ENCODE measurements at places on chromosomes 13 and 19.

DNA sequence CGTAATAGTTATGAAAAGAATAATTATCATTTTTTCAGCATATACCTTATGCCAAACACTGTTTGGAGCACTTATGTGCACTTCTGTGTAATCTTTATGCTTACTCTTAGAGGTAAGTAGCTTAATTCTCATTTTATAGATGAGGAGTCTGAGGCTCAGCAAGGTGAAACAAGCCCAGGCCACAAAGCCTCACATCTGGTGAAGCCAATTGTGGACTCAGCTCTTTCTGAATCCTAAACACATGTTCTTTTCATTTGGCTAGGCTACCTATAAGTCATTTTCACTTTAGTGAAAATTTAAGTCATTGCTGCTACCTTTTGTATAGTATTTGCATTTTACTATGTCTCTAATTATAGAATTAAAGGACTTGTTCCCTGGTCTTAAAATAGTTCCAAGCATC, 84.0 kb downstream of the CYSLTR2 start:
- no peak for DNase-seq

DNA sequence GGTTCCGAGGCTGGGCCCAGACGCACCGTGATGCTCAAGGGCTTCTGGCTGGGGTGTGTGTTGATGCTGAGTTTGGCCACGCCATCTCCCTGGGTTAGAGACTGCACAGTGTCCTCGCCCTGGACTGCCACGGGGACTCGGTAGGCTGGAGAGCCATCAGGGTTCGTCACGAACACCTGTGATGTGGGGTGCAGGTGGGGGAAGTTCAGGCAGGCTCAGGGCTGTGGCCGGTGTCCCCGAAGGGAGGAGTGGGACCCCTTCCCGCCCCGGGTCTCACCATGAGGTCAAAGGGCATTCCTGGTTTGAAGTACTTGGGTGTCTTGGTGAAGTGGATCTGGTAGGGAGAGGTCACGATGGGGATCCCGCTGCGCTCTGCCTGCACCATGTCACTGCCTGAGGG, 8.2 kb downstream of the C3 start:
- no peak for DNase-seq

DNA sequence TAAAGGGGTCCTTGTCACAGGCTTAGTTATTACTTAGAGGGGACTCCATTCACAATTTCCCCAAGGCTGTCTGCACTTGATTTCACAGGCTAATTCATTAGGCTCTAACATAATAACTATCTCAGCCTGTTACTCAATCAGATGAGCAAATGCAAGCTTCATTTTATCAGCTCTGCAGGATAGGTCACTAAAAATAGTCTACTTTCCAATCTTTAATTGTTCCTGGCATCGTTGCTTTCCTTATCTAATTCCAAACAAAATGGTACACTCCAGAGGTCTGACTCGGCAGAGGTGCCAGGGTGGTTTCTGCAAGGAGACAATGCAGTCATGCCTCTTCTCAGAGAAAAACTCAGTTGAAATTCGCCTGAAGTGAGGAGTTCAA, 69.7 kb upstream of the SLC15A1 start:
- DNase-seq: no peak

- no peak for DNase-seq
Measured at GRCh38 chr19:34314437-34315313, 50.3 kb upstream of the GPI start.

DNA sequence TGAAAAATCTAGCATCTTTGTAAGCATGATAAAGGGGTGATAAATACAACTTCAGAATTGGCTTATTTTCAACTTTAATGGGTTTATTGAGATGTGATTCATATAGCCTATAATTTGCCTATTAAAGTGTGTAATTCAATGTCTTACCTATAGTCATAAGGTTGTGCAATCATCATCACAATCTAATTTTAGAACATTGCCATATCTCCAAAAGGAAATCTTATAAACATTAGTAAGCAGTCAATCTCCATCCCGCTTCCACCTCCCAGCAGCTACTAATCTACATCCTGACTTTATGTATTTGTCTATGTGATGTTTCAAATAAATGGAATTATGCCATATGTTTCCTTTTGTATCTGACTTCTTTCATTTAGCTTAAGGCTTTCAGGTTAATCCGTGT, 145.2 kb upstream of the KLHL1 start:
- DNase-seq: no peak

- DNase-seq: no peak
Measured at GRCh38 chr13:113952983-113953520, 20.8 kb downstream of the C13orf46 start.

- no peak for DNase-seq
Measured at GRCh38 chr19:13503570-13504235, 2.6 kb downstream of the CACNA1A start.

DNA sequence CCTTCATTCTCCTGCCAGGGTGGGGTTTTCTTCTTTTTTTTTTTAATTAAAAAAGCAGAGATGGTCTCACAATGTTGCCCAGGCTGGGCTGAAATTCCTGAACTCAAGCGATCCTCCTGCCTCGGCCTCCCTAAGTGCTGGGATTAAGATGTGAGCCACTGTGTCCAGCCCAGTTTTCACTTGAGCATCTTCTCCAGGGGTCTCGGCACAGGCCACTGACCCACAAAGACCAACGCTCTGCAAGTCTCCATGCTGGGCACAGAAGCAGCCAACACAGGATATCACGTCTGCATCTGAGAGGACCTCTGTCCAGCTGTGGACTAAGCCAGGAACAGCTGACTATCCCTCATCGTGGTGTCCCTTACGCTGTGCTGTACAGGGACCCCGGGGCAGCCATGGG, 9.5 kb upstream of the TMEM86B start:
- no peak for DNase-seq

DNA sequence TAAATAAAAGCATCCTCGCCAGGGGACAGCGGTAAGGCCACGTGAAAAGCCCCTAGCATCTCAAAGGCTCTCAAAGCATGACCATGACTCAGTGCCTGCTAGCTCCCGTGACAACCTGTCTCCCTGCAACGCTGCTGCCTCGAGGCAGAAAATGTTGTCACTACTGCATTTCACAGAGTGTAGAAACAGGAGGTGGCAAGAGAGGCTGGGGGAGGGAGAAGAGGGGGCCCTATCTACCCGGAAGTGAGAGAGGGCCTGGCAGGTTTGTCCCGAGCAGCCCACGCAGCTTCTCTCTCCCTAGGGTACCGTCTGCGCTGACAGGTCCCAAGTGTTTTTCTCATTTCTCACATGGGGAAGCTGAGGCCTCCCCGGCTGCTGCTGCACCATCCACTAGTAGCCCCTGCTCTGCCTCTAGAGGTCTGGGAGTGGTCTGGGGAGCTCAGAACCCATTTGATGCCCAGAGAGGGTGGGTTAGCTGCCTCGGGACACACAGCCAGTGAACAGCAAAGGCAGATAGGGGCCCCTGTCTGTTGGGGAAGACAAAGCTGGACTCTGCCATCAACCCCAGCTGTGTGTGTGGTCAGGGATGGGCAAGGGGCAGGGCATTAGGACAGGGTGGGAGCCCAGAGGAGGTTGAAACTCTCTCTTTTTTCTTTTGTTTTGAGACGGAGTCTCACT, 3.7 kb downstream of the TINCR start:
- peak; percentile 44 for DNase-seq

Measured in KBM-7 (cell line).